ENCODE measurements at places on chromosomes 7 and 10. TPM values are rescaled to one million over a fixed set of nuclear protein-coding genes. Genes with fewer than 3 reads are reported as not detected.

- DNase-seq: no peak
Measured at GRCh38 chr7:149440222-149440621, 20.6 kb downstream of the ZNF777 start.

- no peak for DNase-seq
Measured at GRCh38 chr7:8263048-8263447, 1.1 kb upstream of the ICA1 start.

DNA sequence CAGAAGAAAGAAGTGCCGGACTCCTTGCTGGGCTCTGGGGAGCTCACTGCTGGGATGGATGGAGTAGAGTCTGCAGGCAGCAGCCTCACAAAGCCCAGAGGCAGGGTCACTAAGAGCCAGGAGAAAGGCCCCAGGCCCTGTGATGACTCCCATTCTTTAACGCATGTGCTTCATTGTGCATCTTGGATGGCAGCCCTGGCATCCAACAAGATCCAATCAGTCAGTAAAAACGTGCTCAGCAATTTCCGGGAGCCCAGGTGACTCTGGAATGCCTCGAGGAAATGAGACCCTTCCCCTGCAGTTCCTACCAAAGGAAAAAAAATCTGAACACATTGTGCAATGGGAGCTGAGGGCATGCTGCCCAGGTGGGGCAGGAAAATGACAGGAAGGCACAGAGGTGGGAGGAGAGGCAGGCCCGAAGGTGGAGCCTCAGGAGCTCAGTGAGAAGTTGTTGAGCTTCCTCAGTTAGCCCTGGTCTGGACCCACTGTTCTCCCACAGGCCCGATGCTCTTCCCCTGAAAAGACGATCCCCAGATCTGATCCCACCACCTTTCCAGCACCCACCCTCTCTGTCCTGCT lies 60.7 kb upstream of the TMEM72 start:
- no peak for DNase-seq

GRCh38 chr7:44284216-44284615 lies 41.2 kb downstream of the CAMK2B start:
- DNase-seq: peak; percentile 38

- DNase-seq: no peak
Measured at GRCh38 chr10:56316603-56317002, 44.5 kb downstream of the ZWINT start.

DNA sequence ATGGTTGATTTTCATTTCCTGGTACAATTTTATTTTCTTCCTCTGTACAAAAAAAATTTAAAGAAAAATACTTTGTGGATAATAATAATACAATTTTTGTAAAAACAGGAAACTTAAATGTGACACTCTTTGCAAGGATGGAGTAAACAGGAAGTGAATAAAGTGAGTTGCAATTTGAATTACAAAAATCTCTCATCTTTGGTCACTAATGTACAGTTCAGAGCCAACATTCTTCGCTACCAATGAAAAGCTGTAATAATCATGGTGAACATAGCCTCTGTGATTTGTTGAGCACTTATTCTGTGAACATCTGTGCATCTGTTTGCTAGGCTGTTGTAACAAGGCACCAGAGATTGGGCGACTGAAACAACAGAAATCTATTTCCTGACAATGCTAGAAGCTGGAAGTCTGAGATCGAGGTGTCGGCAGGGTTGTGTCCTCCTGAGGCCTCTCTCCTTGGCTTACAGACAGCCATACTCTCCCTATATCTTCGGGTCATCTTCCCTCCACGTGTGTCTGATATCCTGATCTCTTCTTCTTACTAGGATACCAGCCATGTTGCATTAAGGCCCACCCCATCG lies 295.3 kb upstream of the KLF6 start:
- no peak for DNase-seq

Gene NAT16
- total RNA-seq: not detected

GRCh38 chr10:14312014-14312413 lies 18.7 kb downstream of the FRMD4A start:
- no peak for DNase-seq

Gene GATA3
- total RNA-seq: 0.83 TPM

- DNase-seq: no peak
Measured at GRCh38 chr10:124688889-124689670, 55.1 kb downstream of the FAM53B start.

DNA sequence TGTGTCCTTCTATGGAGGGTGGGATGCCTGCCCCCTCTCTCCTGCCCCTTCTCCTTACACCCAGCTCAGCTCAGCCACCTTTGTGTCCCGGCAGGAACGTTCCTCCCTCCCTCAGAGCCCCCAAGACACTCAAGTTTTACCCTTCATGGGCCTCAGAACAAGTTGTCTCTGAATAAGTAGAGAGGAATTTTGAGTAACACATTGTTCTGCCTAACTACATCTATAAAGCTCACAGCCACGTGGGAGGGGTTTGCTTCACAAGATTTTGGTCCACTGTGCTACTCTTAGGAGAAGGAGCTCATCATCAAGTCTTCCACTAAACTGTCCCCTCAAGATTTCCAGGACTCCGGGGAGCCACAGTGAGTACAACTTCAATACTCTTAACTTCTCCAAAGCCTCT lies 51.6 kb upstream of the ZNF32 start:
- DNase-seq: no peak

- DNase-seq: no peak
Measured at GRCh38 chr10:3496138-3496537, 288.9 kb downstream of the KLF6 start.

Gene NPSR1
- not detected for total RNA-seq

- no peak for DNase-seq
Measured at GRCh38 chr10:102714621-102715455, at the start of gene SFXN2. TSS of gene SFXN2 (plus strand) at chr10:102714636. CDS start at chr10:102726637, 12,001 bp downstream.

- peak; percentile 46 for DNase-seq
Measured at GRCh38 chr7:77269360-77270093, 69.9 kb upstream of the FGL2 start.

GRCh38 chr7:95737828-95738505 lies 34.4 kb upstream of the DYNC1I1 start:
- DNase-seq: no peak

Data from Right ventricle myocardium superior (tissue), 1 donor.